ENCODE measurements at places on chromosomes 16 and 17. TPM values are rescaled to one million over a fixed set of nuclear protein-coding genes. Genes with fewer than 3 reads are reported as not detected.

The ABCC11 gene
- total RNA-seq = 0.13 TPM

The SCGB1C2 gene
- not detected for total RNA-seq

The ABCA9 gene
- total RNA-seq = not detected

The IL32 gene
- 12.3 TPM for total RNA-seq

- no peak for DNase-seq
These were observed 4.6 kb upstream of the GHDC start for GRCh38 chr17:42198897-42199296.

The CHST5 gene
- not detected for total RNA-seq

All from LHCN-M2 (cell line).